ENCODE measurements at places on chromosomes 2 and 18.

- DNase-seq, result peak; percentile 89
These were observed 119.9 kb downstream of the ETAA1 start for GRCh38 chr2:67516899-67517530.

DNA sequence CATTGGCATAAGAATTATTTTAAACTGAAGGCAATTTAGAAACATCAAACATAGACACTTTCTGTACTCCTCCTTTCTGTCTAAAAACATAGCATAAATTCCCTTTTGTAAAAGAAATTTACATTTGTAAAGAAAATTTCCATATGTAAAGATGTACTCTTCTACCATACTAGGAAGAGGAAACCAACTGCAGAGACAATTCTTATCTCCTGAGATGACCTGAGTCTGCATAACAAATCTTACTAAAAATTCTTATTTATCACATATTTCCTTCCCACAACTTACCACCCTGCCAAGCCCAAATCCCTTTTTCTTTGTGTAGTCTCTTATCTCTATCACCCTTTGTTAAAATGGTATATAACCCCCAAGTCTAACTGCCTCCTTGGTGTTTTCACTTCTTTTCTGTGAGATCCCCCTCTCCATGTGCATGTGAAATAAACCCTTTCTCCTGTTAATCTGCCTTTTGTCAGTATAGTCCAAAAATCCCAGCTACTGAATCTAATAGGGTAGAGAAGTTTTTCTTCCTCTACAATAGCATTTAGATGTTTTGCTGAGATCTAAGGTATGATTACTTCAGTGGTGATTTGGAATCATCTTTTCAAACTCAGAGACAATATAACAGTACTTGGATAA, 81.0 kb downstream of the CHN1 start:
- DNase-seq, result no peak

DNA sequence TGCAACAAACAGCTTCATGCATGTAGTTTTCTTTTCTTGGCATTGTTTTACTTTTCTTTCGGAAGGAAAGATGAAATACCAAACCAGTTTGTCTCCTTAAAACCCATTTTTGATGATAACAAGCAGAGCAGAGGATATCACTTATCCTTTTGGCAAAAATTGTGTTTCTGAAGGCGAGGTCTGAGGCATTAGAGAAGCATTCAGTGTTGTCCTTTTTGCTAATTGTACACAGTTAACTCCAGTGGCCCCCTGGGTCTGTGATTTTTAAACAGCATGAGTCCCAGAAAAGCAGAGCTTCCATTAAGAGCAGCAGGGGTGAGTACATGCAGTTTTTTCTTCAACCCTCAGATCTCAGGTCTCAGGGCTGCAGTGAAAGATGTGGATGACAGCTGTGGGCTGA, 41.3 kb downstream of the TTC39C start:
- no peak for DNase-seq

- DNase-seq, result no peak
These were observed 1.2 kb downstream of the SP3 start for GRCh38 chr2:173963817-173964564.

DNA sequence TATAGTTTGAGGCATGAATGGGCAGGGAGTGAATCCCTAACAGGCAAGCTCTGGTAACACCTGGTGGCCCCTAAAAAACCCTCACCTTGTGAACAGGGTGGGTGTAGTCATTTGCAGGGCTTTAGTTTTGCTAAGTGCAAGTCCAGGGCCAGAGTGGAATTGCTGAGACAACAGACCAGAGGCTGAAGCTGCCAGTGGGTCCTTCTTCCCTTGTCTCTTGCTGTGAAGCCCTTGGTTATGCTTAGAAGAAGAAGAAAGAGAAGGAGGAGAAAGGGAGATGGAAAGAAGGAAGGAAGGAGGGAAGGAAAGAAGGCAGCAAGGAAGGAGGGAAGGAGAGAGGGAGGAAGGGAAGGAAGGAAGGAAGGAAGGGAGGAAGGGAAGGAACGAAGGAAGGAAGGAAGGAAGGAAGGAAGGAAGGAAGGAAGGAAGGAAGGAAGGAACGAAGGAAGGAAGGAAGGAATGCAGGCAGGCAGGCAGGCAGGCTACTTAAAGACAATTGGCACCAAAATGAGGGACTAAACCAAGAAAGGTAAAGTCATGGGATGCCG, 45.8 kb downstream of the SMAD7 start:
- no peak for DNase-seq

- DNase-seq, result no peak
These were observed 811 bp downstream of the ADD2 start for GRCh38 chr2:70767079-70767698.

GRCh38 chr2:45256867-45257641, 247.8 kb upstream of the SIX2 start:
- DNase-seq, result no peak

DNA sequence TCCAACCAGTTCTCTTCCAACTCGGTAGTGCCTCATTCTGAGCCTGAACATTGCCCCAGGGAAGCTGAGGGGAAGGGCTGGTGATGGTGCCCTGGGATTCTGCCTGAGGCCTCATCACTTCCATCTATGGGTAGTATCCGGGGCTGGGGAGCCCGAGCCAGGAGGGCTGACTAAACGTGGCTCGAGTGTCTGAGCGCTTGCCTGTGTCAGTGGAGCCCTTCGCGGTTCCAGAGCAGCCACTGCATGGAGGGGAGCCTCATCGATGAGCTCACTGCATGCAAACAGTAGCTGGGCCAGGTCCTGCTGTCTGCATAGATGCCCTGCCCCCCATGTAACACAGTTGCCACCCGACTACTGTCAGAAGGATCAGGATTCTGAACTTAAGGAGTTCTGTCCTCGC, 129.3 kb downstream of the GLI2 start:
- no peak for DNase-seq

DNA sequence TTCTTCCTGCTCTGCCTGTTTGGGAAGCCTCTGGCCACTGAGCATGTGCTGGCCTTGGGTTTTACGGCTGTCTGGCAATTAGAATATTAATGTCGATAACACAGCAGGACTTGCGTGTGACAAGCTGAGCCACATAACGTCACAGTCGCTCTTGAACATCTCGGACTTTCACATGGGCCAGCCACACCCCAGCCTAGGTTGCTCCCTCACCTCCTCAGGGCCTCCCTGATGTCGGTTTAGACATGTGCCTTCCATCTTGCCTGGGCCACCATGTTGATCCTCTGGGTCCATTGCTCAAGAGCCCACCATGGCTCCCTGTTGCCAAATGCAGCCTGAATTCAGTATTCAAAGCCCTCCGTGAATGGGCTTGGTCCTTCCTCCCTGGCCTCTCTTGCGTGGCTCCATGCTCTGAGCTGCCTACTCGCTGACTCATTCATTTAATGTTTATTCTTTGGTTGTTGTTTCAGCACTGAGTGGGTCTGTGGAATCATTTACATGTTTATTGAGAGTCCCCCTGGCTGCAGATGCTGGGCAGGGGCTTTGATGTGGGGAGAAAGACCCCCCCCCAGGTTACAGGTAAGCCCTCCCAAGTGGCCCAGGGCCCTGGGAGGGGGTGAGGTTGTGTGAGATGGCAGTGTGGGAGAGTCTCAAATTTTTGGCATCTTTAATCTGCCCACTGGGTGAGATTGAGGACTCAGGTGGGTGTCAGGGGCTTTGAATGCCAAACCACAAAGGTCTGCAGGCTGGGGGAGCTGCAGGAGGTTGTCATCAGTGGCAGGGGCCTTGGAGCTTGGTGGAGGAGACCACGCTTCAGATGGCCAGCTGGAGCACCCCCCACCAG, 62.0 kb downstream of the ODC1 start:
- DNase-seq, result no peak

- no peak for DNase-seq
These were observed 113.7 kb downstream of the PRKCE start for GRCh38 chr2:45765007-45765727.

- no peak for DNase-seq
These were observed 14.9 kb upstream of the ITPRID2 start for GRCh38 chr2:181876614-181877063.

- no peak for DNase-seq
These were observed 112.8 kb downstream of the ADCYAP1 start for GRCh38 chr18:1017227-1018058.
